T-helper 22 cell (primary cell): ENCODE measurements at places on chromosomes 1 and 21.

- no peak for DNase-seq
Measured at GRCh38 chr1:23899070-23899469, 14.1 kb downstream of the CNR2 start.

DNA sequence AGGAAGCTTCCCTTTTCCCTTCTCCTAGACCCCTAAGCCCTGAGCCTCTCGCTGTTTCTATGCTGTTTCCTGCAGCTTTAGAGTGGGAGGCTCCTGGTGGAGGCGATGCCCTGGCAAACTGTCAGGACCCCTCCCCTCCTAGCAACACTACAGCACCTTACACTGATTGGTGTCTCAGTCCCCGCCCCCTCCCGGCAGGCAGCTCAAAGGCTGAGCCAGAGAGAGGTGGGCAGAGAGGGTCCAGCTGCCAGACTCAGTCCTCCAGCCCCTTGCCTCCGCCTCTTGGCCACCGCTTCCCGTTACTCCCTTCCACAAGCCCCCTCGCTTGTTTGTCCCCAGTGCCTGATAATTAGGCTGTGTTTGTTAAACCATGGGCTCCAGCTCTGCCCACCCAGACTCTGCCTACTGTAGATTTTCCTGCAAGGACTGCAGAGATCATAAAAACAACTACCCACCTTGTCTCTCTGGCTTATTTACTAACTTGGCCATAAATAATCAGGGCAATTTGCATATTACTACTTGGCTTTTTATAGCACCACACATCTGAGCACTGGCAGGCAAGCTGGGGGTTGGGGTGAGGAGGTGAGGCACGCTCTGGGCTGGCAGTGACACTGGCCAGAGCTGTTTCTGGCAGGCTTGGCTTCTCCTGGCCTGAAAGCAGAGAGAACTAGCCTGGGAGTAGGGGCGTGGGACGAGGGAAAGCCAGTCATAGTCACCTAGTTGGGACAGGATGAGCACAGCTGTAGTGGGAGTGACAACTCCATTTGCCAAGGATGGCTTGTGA is 107.5 kb downstream of the CSMD2 start:
- DNase-seq = no peak

DNA sequence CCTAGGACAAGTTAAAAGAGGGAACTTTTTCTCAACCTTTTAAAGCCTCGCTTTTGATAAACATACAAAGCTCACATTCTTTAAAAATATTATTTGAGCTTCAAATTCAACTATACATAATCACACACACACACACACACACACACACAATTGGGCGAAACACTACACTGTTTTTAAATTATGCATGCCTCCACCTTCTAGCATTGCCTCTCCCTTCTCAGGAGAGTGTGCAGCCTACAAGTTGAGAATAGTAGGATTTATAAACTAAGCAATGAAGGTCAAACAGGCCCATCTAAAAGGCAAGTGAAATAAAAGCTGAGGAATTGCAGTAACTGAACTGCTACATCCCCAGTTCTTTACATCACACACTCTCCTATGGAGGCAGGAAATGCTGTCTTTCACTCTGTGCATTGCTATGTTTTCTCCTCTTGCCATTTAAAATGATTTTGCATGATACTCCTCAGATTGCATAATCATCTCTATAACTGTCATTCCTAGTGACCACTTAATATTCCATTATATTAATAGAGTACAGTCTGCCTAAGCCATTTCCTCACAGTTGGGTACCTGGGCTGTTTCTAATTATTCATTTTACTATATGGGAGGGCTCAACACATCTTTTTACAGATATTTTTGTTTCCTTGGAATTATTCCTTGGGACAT is 92.5 kb upstream of the KCNE2 start:
- no peak for DNase-seq

- no peak for DNase-seq
Measured at GRCh38 chr1:202149566-202149965, 5.0 kb upstream of the ARL8A start.

DNA sequence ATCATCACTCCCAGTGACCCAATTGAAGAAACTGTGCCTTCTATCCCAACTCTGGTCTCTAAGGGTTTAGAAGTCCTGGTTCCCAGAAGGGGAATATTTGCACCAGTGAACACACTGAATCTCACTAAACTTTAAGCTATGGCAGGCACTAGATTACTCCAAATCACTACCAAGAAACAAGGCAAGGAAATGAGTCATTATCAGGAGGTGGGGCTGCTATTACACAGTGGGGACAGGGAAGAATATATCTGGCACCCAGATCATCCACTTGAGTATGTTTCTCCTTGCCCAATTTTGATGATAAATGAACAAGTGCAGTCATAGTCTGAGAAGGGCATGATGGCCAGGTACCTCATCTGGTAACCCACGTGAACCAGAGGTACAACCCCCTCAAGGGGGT is 7.0 kb downstream of the MRPL9 start:
- no peak for DNase-seq

GRCh38 chr1:213260311-213261075 is 209.5 kb downstream of the RPS6KC1 start:
- no peak for DNase-seq

- no peak for DNase-seq
Measured at GRCh38 chr1:100582943-100583342, 45.0 kb downstream of the GPR88 start.

GRCh38 chr1:181204530-181204929 is 116.0 kb downstream of the IER5 start:
- no peak for DNase-seq

DNA sequence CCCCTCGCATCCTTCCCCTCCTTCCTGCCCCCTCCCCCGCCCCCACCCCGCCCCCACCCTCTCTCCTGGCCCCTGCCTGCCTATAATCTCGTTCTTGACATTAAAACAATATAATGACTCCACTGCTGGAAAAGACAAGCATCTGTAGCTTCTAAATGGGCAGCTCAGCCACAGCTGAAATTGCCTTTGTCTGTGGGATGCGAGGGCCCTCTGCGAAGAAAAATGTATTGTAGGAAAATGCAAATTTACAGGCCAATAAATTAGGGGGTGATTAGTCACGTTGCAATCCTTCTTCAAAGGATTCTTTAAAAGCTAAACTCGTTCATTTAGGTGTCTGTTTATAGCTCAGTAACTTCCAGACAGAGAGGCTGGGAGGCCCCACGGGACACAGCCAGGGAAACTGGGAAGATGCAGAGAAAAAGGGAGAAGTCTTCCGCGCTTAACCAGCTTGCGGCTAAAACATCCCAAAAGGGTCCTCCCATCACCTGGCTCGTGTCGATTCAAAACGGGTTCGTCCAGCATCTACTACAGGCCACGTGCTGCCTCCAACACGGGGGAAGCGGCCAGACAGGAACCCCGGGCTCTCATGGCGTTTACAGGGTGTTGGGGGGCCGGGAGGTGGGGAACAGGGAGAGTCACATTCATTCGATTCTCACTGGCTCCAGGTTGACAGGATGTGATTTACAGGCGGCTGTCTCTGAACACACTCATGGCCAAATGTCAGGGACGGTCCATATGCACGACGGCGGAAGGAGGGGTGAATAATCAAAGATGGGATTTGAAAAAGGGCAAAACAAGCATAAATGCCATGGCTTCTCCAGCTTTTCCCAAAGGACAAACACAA is 100.5 kb upstream of the ZBTB40 start:
- no peak for DNase-seq

DNA sequence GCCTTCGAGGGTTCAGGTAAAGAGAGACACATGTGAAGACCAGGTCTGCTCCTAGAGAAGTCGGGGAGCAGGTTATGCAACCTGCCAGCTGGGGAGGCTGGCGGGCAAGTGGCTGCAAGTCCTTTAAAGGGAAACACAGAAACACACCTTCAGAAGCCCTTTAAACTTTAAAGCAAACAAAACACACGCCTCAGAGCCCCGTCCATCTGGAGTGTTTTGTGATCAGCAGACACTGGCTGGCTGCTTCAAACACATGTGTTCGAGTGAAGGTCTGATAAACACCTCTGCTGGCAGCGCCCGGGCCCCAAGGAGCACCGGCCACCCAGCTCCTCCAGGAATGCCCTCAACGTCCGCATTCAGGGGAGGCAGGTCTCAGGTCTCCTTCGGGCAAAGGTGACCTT is 15.2 kb downstream of the RIPK4 start:
- DNase-seq = no peak

- no peak for DNase-seq
Measured at GRCh38 chr21:35244514-35244913, 195.4 kb upstream of the RUNX1 start.

DNA sequence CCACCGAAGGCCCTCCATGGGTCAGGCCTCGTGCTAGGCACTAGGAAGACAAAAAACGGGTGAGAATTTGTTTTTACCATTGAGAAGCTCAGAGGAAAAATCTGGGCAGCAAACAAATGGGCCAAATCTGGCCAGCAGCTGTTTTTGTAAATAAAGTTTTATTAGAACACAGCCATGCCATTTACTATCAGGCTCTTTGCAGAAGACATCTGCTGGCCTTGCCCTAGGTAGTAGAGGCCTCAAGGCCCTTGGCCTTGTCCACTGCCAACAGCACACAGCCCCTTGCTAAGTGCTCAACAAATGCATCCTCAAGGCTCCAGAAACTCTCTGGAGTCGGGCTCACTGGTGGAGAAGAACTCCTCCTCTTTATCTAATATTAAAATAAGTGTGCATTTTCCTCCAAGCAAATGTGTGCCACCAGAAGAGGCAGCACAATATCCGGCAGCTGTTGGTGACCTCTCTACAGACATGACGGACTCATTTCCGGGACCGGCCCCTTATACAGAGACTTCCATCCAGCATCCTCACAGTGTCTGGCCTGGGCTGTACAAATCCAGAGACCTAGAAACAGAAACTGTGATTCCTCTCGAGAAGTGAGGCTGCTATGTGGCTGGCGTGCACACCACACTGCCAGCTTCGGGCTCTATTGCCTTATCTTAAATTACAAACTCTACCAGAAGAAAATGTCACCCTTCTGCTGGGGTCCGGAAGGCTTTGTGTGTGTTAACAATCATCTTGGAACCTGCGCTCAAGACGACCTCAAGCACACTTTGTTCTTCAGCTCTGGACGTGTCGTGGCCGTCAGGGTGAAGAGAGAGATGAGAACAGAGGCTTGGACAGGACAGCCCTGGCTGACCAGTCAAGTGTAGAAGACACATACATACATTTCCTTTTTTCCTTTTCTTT is 203.9 kb downstream of the TOMM20 start:
- no peak for DNase-seq

DNA sequence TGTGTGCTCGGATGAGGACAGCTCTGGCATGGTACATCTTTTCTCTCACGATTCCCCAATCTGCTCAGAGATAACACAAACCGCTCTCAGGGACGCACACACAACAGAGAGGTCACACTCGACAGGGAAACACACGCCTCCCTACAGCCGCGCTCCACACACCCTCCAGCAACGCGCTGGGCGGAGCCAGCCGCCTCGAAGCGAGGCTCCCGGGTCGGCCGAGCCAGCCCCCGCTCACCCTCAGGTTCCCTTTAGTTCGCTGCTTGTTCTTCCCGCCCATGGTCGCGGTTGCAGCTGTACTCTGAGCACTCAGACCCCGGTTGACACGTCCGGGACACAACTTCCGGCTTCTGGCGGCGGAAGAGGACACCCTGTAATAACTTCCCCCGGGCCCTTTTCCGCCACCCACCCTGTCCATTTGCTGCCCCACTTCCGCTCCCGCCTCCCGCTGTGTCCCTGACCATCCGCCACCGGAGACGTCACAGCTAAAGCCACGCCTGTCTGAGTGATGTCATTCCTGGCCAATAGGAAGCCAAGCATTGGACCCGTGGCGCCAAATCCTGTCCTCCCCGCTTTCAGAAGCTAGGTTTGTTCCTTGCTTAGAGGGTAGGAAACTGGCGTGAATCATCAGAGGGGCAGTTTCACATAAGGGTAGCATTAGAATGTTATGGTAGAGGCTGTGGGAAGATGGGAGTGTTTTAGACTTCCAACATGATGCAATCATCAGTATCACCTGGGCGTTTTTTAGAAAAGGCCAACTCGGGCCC is at the start of gene LTN1:
Gene LTN1 (minus strand): TSS at position 352 of the 767 bp plus-strand sequence. CDS start 72 bp downstream, at position 280.
- peak; percentile 99 for DNase-seq

DNA sequence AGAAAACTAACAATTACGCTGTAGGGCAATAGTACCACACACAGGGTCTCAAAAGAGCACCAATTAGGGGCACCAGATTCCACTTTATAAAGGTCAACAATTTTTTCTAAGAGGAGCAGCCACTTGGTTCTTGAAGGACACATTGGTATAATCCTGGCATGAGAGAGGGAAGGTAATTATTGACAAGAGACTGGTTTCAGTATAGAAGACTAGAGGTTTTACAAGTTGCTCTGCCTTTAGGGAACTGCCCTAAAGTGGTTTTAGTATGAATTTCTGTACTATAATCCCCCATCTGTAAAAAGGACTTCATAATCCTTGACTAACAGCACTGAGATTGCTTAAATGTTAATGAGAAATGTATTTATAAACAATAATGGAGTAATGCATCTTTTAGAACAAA is 648.5 kb upstream of the PTBP2 start:
- DNase-seq = no peak

DNA sequence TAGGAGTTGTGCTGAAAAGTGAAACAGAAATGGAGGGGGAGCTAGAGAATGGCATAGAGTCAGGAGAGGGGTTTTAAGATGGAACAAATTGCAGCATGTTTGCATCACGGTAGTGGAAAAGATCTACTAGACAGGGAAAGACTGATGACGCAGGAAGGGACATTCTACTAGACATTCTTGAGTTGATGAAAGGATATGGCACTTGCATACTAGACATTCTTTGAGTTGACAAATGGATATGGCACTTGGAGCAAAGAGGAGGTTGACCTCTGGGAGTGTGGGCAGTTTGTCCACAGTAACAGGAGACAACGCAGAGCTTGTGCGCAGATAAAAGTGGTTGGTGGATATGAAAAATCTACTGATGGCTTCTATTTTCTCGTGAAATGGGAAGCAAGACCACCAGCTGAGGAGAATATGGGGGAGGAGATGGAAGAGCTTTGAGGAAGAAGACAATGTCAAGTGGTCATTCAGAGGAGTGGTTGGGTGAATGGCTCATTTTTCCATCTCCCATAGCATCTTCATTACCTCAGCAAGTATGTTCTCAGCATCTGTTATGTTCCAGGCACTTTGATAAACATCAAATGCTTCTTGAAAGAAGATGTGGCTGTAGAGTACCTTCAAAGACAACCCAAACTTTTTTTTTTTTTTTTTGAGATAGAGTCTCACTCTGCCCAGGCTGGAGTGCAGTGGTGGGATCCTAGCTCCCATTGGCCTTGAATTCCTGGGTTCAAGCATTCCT is 2.4 kb upstream of the CTPS1 start:
- DNase-seq = no peak

GRCh38 chr1:47797575-47797974 is 199.6 kb downstream of the TRABD2B start:
- DNase-seq = no peak

DNA sequence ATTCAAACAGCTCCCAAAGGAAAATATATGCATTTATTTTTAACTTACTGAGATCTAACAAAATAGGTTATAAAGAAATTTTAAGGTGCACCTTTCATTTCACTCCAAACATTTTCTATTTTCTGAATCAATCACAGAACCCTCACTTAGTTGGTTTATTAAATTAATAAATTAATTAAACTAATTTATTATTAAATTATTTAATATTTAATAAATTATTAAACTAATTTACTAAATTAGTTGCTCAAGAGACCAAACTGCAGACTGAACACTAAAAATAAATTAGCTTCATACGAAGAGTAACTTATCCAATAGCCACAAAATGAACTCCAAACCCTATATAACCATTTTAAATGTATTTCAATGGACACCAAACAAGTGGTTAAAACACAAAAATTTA is 68.0 kb downstream of the PRPF38A start:
- DNase-seq = no peak

- DNase-seq = no peak
Measured at GRCh38 chr1:87615491-87615890, 286.8 kb downstream of the LMO4 start.
